NCI-H2107 (cell line): ENCODE measurements at places on chromosomes 5 and 9.

DNA sequence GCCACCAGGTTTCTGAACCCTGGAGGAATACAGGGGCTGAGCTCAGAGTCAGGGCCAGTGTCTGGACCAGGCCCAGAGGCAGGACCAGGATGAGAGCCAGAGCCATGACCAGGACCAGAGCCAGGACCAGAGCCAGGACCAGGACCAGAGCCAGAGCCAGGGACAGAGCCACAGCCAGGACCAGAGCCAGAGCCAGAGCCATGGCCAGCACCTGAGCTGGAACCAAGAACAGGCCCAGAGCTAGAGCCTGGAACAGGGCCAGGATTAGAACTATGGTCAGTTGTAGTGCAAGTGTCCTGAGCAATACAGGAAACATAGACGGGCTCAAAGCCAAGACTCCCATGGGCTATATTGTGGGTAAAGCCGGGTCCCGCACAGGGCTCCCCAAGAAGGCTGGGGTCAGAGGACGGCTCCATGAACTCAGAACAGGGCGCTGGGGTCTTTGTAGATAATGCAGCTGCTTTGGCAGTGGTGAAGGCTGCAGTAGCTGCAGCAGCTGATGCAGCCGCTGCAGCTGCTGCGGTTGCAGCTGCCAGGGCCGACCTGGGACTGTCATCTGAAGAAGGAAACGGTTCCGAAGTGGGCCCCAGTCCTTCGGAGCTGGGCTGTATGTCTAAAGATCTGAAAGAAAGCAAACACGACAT, 559 bp downstream of the SPAG8 start:
- no peak for DNase-seq

- no peak for DNase-seq
These were observed 83.7 kb upstream of the IRX1 start for GRCh38 chr5:3511934-3512333.

GRCh38 chr9:114339130-114339908, 9.7 kb downstream of the ORM2 start:
- DNase-seq, result no peak

- no peak for DNase-seq
These were observed 50.1 kb downstream of the PPARGC1B start for GRCh38 chr5:149780043-149780737.

- no peak for DNase-seq
These were observed 59.9 kb upstream of the ALDH1B1 start for GRCh38 chr9:38332625-38333024.

GRCh38 chr5:73823508-73823925, 197.5 kb downstream of the ARHGEF28 start:
- DNase-seq, result no peak

DNA sequence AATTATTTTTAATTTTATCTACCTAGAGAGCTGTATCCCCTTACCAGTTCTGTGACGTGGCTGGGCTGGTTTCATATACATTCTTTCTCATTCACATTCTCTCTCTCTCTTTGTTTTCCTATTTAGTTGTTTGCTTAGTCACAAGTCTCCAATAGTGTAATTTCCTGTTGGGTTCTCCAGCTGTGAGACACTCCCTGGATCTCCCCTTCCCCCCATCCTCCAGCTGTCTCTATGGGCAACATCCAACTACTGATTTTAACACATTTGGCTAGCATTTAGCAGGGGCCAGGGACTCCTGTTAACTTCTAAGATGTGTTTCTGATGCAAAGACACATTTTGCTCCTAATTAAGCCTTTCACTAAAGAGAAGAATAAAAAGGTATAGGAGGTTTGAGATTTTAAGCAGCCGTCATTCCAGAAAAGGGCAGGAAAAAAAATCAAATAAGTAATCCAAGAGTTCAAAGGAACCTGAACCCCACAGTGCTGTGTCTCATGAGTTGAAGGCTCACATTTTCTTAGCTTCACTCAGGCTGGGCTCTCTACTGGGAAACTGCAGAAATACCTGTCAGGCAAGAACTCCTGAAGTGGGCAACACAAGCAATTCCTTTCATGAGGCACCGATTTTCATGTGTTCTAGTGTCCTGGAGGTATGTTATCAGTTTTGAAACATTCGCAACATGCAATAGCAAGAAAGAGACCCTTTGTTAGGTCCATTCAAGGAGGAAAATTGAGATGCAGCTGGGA, 198.7 kb upstream of the C9orf72 start:
- no peak for DNase-seq

- DNase-seq, result no peak
These were observed 172.1 kb downstream of the ENC1 start for GRCh38 chr5:74468421-74468820.

GRCh38 chr5:57455511-57456455, 26.8 kb downstream of the ACTBL2 start:
- DNase-seq, result no peak

DNA sequence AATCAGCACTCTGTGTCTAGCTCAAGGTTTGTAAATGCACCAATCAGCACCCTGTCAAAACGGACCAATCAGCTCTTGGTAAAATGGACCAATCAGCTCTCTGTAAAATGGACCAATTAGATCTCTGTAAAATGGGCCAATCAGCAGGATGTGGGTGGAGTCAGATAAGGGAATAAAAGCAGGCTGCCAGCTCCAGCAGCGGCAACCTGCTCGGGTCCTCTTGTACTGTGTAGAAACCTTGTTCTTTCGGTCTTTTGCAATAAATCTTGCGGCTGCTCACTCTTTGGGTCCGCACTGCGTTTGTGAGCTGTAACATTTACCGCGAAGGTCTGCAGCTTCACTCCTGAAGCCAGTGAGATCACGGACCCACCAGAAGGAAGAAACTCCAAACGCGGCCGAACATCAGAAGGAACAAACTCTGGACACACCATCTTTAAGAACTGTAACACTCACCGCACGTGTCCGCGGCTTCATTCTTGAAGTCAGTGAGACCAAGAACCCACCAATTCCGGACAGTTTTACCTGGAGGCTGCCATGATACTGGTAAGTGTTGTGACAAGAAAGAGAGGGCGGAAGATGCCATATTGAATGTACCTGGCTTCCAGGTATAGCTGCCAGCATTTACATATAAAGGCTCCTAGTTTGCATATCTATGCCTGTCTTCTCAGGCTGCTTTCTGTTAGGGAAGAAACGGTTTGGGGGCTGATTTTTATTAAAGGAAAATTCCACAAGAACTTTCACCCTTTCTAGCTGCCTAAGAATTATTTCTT, 758.5 kb upstream of the CTNND2 start:
- DNase-seq, result no peak

DNA sequence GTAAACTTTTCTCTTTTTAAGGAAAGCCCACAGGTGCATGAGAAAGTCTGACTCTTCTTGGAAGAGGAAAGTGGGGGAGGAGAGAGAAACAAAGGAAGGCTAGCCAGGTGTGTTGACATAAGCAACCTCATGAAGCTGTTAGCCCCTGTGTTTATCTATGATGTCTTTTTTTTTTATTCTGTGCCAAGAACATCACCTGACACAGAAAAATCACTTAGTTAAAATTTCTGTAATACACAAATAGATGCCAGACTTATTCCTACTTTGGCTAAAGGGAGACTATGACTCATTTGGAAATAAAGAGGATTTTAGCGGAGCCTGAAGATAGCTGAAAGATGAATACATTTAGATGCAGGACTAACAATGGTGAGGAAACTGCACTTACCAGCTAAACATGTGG, 58.3 kb downstream of the BAAT start:
- no peak for DNase-seq

DNA sequence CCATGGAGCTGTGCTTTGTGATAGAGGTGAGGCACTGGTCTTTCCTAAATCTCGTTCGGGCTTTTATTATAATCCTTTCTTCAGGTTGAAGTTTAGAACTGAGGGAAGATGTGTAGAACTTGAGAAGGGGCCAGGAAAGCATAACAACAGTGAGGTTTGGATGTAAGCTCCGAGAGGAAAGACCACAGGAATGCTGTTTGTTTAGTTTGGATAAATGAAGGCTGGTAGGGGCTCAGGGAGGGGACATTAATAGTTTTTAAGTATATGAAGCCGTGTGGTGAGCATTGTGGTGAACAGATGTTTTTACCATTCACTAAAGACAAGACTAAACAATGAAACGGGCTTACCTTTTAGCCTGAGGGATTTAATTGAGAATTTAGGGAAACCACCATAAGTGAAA, 130.8 kb downstream of the ARHGAP26 start:
- no peak for DNase-seq

DNA sequence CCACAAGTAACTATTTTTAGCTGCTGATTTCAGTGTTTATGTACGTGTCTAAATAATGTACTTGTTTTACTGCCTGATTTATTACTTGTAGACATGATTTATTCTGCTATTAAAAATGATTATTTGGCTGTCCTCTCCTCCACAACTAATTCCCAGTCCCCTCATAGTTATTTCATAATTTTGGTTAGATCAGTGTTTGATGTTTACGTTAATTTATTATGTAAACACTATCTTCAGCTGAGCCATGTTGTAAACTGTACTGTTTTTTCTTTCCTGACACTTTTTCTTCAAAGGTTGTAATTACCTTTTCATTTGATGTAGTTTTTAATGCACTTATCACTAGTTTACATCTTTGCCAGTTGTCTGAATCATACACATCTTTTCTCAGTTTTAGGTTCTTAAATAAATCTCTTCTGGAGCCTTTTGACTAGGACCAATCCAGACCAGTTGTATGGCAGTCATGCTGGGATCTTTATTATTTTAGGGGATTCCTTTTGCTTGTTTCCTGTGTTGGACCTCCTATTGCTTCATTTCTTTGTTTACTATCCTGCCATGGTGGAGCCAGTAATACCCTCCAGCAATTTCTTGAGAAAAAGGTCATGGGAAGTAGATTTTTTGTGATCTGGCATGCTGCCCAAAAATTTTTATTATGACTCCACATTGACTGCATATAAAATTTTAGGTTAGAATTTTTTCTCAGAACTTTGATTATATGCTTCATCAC, 16.1 kb downstream of the AP3S1 start:
- DNase-seq, result no peak

- no peak for DNase-seq
These were observed 112.4 kb downstream of the SSBP2 start for GRCh38 chr5:81638471-81638870.

GRCh38 chr5:95760273-95761191, 29.4 kb downstream of the RHOBTB3 start:
- no peak for DNase-seq

DNA sequence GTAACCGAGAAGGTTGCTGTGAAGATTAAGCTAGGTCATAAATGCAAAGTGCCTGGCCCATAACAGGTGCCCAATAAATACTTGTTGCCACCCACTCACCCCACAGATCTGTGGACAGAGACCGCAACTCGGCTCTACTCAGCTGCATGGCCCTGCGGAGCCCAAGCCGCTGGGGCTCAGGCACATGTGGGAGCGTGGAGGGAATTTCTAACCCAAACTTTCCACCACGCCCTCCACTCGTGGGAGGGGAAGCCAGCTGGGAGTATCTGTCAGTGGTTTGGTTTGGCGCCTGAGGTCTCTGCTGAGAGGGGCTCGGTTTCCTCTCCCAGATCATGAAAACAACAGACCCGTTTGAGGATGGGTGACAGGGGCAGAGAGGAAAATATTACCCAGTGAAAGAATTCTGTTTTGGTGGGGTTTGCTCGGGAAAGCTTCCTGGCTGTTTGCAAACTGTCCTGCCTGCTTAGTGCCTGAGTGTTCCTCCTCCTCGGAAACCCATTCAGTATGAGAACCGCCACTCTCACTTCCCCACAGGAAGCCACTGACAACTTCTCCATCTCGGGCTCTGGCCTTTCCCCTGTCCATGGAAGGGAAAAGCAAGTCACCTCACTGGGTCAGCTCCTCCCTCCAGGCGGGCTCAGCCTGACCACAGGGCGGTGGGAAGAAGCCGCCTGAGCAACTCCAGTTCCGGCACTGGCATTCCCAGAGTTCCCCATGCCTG, 60.1 kb downstream of the RGS3 start:
- no peak for DNase-seq

DNA sequence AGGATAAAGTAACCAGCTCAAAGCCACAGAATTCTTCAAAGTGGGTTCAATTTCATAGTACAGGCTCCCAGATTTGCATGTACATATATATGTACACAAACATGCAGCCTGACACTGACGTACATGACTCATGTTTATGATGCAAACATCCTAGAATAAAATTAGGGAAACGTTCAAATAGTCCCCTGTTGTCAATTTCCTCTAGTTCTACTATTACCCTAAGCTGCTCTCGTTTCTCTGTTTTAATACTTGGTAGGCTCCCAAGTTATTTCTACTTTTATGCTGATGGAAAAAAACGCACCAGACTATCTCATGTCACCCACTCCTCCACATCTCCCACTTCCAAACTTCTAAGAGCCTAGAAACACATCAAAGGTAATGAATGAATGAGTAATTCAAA, 229.7 kb downstream of the EPB41L4A start:
- DNase-seq, result no peak

GRCh38 chr5:55402199-55402598, 94.4 kb downstream of the MTREX start:
- DNase-seq, result no peak

- no peak for DNase-seq
These were observed 219.6 kb upstream of the ZNF462 start for GRCh38 chr9:106643211-106643930.

DNA sequence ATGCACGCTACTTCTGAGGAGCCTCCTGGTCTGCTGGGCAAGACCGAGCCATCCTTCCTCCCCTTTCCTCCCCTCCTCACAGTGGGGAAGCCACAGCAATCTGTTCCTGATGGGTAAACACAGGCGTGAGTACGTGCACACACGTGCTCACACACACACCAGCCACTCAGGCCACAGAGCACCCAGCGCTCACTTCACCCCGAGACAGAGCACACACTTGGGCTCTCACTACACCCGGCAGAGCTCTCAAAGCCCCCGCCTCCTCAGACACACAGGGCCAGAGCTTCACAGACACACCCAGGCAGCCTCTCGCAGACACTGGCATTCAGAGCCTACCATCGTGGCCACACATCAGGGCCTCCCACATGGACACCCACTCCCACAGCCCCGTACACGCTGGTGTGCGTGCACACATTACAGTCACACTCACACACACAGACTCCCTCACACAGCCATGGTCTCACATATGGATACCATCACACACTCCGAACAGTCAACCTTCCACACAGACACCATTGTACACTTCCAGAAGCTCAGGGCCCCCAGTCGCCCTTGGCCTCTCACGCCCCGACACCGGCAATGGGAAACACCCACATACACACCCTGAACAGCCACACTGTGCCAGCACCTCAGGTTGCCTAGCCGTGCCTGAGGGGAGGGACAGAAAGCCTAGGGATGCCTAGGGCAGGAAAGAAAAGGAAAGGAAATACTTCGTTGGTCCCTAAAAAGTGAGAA, 13.5 kb downstream of the CNTFR start:
- DNase-seq, result no peak

DNA sequence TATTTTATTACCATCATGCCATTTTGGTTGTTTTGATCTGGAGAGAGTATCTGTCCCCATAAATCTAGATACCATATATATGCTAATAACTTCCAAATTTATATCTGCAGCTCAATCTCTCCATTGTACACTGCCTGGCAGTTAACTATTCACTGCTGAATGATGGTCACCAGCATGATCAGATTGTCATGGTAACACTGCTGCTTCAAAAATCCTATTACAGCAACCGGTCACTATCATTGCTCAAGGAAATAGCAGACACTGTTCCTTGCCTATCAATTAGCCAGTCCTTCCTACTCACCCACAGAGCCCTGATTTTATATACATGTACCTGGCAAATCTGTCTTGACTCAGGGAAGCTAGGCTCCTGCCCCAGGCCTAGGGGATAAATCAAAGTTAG, 11.5 kb downstream of the REEP5 start:
- DNase-seq, result no peak
